ENCODE measurements at places on chromosomes 5 and 9. TPM values are rescaled to one million over a fixed set of nuclear protein-coding genes. Genes with fewer than 3 reads are reported as not detected.

The CSF1R gene
- 36.4 TPM for total RNA-seq

The SLC6A3 gene
- not detected for total RNA-seq

The REXO4 gene
- 34.5 TPM for total RNA-seq

The FAM81B gene
- total RNA-seq = not detected

The EGFLAM gene
- total RNA-seq = 4.1 TPM

The PNPLA7 gene
- 34.2 TPM for total RNA-seq

The DBH gene
- not detected for total RNA-seq

DNA sequence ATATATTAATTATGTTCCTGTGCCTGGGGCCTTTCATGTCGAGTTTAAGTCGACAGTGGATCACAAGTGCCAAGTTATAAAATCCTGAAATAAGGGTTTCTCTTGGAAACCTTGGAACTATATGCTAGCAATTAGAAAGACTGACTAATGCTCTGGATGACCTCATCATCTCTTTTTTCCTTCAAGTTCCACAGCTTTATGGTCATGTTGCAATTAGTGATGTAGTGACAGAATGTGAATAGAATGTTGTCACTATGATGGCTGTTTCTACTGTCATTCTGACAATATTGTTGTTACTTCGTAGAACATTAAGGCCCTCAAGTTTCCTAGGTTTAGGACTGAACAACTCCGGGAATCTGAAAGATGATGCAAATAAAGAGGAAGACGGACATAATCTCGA is 368.0 kb upstream of the SEMA6A start:
- no peak for DNase-seq

DNA sequence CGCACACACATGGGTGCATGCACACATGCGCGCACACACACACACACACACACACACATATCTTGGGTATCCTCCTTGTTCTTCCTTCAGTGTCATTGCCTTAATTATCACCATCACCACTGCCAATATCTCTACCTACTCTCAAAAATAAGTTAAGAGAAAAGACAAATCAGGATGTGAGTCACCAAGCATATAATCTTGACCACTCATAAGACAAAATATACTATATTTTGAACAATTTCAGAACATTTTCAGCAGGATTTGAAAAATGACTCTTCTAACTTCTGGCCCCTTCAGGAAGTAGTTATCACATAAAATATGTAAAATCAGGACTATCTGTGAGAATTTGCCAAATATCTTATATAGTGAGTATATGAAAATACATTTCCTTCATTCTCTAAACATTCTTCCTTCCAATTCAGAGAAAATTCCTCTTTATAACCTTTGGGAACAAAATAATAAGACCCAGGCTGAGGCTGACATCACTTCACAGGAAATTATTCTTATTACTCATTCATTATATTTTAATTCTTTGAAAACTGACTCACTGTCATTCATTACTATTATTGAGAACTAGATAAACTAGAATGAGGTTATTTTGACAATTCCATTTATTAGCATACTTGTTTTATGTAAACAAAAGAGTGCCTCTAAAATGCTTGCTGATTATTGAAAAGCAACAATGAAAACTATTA is 772.0 kb upstream of the ACO1 start:
- DNase-seq = no peak

GRCh38 chr5:133520062-133520461 is 92.3 kb downstream of the FSTL4 start:
- DNase-seq = no peak

GRCh38 chr9:129610213-129610472 is 10.8 kb downstream of the C9orf50 start:
- no peak for DNase-seq

DNA sequence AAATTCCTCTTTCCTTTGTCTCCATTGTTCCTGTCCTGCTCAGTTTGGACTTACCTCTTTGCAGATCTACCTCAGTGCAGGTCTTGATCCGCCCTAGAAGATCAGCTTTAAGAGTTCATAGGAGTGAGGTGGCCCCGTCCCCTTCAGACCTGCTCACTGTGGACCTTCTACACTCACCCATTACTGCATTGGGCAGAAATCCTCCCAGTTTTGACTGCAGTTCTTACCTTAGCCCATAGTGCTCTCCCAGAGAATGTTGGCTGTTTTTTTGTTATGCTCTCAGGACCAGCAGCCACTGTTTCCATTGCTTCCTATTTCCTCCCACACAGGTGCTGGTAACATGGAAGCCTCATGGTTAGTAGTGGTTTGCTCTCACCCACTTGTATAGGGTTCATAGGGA is 63.3 kb downstream of the GALNT10 start:
- no peak for DNase-seq

- DNase-seq = no peak
Measured at GRCh38 chr9:87606841-87607521, 109.3 kb downstream of the DAPK1 start.

DNA sequence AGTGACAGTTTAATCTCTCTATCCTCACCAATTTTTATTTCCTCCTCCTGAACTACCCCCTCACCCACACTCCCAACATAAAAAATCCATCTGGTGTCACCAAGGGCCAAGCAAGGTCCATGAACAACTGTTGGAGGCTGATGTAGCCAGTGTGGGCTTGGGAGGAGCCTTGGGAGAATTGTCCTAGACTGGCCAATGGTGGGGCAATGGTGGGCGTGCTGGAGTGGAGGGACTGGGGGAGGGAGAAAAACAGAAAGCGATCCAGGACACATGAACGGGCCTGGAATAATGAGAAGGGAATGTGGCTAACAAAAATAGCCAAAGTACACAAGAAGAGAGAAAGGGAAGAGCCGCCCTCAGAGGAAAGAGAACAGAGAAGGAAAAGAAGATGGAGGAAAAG is 272.6 kb downstream of the ENC1 start:
- DNase-seq = no peak

GRCh38 chr5:118775790-118776499 is 212.4 kb downstream of the DTWD2 start:
- DNase-seq = no peak

- DNase-seq = no peak
Measured at GRCh38 chr5:150489360-150490295, 18.3 kb upstream of the NDST1 start.

- no peak for DNase-seq
Measured at GRCh38 chr5:107296572-107296971, 374.2 kb downstream of the EFNA5 start.

DNA sequence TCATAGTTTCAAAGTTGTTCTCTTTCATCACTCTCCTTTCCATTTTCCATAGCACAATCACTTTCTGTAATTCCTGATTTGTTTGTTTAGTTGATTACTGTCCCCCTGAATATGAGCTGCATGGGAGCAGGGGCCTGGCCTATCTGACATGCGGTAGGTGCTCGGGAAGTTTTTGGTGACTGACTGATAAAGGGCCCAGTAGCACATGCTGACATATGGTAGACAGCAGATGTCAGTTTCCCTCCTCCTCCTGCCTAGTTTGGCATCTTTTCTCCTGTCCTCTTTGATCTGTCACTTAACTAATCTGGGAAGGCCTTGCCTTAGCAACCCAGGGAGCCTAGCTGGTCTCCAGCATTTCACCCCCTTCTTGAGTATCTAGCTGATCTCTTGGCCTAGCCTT is 14.4 kb downstream of the GALNT12 start:
- no peak for DNase-seq

- no peak for DNase-seq
Measured at GRCh38 chr5:172219296-172219695, 25.3 kb downstream of the EFCAB9 start.
